Activated naive CD4-positive, alpha-beta T cell treated with anti-CD3 and anti-CD28 coated beads, Interleukin-2, amount 10 ng/mL, durations not matched to agents 7 days and 5 days (primary cell): ENCODE measurements at places on chromosomes 5 and 9.

DNA sequence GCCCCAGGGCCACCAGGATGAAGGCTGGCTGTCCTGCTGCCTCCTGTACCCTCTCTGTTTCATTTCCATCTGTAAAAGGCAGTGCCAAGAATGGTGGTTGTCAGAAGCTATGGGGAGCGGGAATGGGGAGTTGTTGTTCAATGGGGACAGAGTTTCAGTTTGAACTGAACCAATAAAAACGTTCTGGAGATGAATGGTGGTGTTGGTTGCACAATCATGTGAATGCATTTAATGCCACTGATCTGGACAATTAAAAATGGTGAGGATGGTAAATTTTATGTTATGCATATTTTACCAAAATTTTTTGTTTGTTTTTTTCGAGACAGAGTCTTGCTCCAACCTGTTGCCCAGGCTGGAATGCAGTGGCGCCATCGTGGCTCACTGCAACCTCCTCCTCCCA lies 58.1 kb downstream of the PTPDC1 start:
- H3K4me3 ChIP-seq, result no peak overlapping the region
- H3K27ac ChIP-seq, result no peak overlapping the region
- no peaks in the 10 kb centered on the region for H3K4me1 ChIP-seq
- DNase-seq, result no peak

GRCh38 chr5:157198277-157198986 lies 17.8 kb downstream of the ITK start:
- H3K4me3 ChIP-seq, result peak overlapping the region; percentile 39
- H3K36me3 ChIP-seq, result peaks cover 87% of the 10 kb centered on the region
- DNase-seq, result peak; percentile 52
- peaks cover 99% of the 10 kb centered on the region for H3K4me1 ChIP-seq

- H3K4me3 ChIP-seq, result no peak overlapping the region
- H3K4me1 ChIP-seq, result no peaks in the 10 kb centered on the region
- H3K27ac ChIP-seq, result no peak overlapping the region
- peaks cover 8% of the 10 kb centered on the region for H3K27me3 ChIP-seq
Observed at GRCh38 chr9:19782005-19782404, 6.8 kb downstream of the SLC24A2 start.

DNA sequence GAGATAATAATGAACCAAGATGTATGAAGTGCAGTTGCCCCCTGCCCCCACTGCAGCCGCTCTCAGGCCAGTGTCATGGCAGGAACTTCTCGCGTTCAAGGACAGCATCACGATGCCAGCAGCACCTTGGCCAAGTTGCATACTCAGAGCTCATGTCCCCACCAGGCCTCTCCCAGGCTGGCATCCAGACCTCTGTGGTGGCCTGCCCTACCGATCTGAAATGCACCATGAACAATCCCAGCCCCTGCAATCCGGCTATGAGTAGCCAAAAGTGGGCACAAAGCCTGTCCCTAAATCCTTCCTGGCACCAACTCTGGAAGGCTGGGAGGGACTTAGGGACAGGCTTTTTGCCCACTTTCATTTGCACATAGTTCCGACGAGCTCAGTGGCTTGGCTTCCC lies 140.9 kb downstream of the PAX5 start:
- H3K36me3 ChIP-seq, result no peaks in the 10 kb centered on the region
- no peak overlapping the region for H3K27ac ChIP-seq
- H3K4me1 ChIP-seq, result no peaks in the 10 kb centered on the region
- no peak for DNase-seq

GRCh38 chr9:120715389-120715924 lies 1.2 kb upstream of the MEGF9 start:
- peaks cover 38% of the 10 kb centered on the region for H3K4me1 ChIP-seq
- no peaks in the 10 kb centered on the region for H3K36me3 ChIP-seq
- H3K27me3 ChIP-seq, result peaks cover under 1% of the 10 kb centered on the region
- peak overlapping the region; percentile 80 for H3K4me3 ChIP-seq

- H3K4me3 ChIP-seq, result no peak overlapping the region
- H3K27me3 ChIP-seq, result peaks cover 8% of the 10 kb centered on the region
- DNase-seq, result no peak
Observed at GRCh38 chr9:113922160-113922559, 46.1 kb downstream of the ZNF618 start.

GRCh38 chr5:172902497-172903472 lies 56.4 kb upstream of the RPL26L1 start:
- peaks cover 7% of the 10 kb centered on the region for H3K36me3 ChIP-seq
- H3K27me3 ChIP-seq, result no peaks in the 10 kb centered on the region
- DNase-seq, result no peak
- H3K4me1 ChIP-seq, result peaks cover 4% of the 10 kb centered on the region
- no peak overlapping the region for H3K27ac ChIP-seq

DNA sequence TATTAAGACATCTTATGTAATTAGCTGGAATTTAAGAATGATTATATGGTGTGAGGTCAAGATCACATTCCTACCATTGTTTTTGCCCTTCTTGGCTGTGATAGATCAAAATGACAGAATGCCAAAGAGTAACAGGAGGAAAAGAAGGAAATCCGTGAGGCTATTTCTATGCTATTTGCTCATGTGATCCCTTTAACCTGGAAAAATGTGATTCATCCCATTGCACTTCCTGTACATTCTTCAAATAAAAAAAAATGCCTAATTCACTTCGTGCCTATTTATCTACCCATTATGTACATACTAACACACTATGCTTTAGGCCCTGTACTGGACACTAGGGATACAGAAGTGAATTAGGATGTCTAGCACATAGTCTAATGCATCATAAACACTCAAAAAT lies 154.1 kb upstream of the PAPPA start:
- no peaks in the 10 kb centered on the region for H3K27me3 ChIP-seq
- no peaks in the 10 kb centered on the region for H3K4me1 ChIP-seq
- no peak overlapping the region for H3K27ac ChIP-seq
- H3K4me3 ChIP-seq, result no peak overlapping the region
- no peak for DNase-seq
- H3K36me3 ChIP-seq, result no peaks in the 10 kb centered on the region

GRCh38 chr5:3249401-3249800 lies 346.2 kb upstream of the IRX1 start:
- DNase-seq, result no peak
- no peak overlapping the region for H3K4me3 ChIP-seq
- H3K4me1 ChIP-seq, result no peaks in the 10 kb centered on the region
- no peaks in the 10 kb centered on the region for H3K27me3 ChIP-seq

DNA sequence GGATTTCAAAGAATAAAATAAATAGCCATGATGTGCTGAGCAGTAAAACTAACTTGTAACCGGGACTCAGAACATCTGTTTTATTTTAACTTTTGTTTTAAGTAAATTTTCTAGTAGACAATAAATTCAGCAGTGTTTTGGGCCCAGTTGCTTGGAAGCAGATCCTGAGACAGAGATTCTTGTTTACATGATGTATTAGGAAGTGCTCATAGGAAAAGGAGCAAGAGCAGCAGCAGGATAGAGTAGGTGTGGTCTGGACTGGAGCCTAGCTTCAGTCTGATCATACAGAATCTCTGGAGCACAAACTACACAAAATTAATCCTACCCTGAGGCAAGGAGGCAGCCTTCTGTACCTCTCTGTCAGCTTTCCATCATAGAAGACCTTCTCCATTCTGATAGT lies 139.2 kb upstream of the CCNH start:
- no peaks in the 10 kb centered on the region for H3K36me3 ChIP-seq
- no peaks in the 10 kb centered on the region for H3K4me1 ChIP-seq
- no peak overlapping the region for H3K4me3 ChIP-seq
- H3K27ac ChIP-seq, result no peak overlapping the region
- no peak for DNase-seq
- H3K27me3 ChIP-seq, result no peaks in the 10 kb centered on the region

- no peak for DNase-seq
- H3K27me3 ChIP-seq, result no peaks in the 10 kb centered on the region
- no peak overlapping the region for H3K4me3 ChIP-seq
- H3K36me3 ChIP-seq, result no peaks in the 10 kb centered on the region
Observed at GRCh38 chr5:159628703-159629102, 287.6 kb upstream of the ADRA1B start.

GRCh38 chr5:174235221-174236011 lies 189.9 kb downstream of the NSG2 start:
- H3K4me1 ChIP-seq, result no peaks in the 10 kb centered on the region
- no peak overlapping the region for H3K27ac ChIP-seq
- H3K27me3 ChIP-seq, result no peaks in the 10 kb centered on the region
- H3K4me3 ChIP-seq, result no peak overlapping the region
- no peak for DNase-seq

DNA sequence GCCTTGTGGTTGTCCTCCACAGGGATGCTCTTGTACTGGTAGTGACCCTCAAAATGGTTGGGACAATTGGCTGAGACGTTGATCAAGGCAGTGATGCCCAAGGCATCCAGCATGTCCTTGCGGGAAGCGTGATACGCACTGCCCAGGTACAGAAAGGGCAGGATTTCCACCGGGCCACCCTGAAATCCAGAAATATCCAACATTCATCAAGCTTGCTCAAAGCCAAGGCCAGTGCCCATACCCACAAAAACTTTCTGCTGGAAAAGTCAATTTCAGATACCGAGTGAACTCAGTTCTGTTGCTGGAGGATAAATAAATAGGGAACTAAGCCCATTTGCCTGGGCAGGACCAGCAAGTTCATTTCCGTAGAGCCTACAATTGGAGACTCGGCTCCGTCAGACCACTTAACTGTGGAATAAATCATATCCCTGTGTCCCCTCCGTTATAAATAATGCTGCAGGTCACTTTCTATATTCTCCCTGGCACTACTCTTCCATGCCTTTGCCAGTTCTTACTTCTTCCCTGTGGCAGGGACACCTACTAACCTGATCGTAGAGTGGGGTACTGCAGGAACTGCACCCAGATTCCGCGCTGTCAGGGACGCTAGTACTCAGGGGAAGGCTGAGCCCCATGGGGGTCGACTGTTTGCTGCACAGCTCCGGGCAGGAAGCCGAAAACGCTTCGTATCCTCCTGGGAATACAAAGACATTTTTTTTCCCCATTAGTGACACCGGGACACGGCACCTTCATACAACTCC lies 1.2 kb downstream of the DUSP1 start:
- DNase-seq, result no peak
- peaks cover 14% of the 10 kb centered on the region for H3K36me3 ChIP-seq
- peak overlapping the region; percentile 68 for H3K4me3 ChIP-seq
- H3K27me3 ChIP-seq, result no peaks in the 10 kb centered on the region

GRCh38 chr5:109524555-109524954 lies 114.8 kb upstream of the PJA2 start:
- no peaks in the 10 kb centered on the region for H3K36me3 ChIP-seq
- DNase-seq, result no peak
- H3K4me1 ChIP-seq, result no peaks in the 10 kb centered on the region
- H3K27ac ChIP-seq, result no peak overlapping the region
- no peaks in the 10 kb centered on the region for H3K27me3 ChIP-seq

- DNase-seq, result no peak
- H3K4me3 ChIP-seq, result no peak overlapping the region
- no peaks in the 10 kb centered on the region for H3K27me3 ChIP-seq
- no peak overlapping the region for H3K27ac ChIP-seq
Observed at GRCh38 chr5:34564710-34565235, 91.4 kb upstream of the RAI14 start.

- H3K27me3 ChIP-seq, result no peaks in the 10 kb centered on the region
- no peaks in the 10 kb centered on the region for H3K36me3 ChIP-seq
- DNase-seq, result no peak
- peaks cover 22% of the 10 kb centered on the region for H3K4me1 ChIP-seq
Observed at GRCh38 chr5:40665635-40666298, 13.9 kb upstream of the PTGER4 start.

GRCh38 chr5:132797651-132798050 lies 15.5 kb upstream of the SOWAHA start:
- H3K27me3 ChIP-seq, result peaks cover 76% of the 10 kb centered on the region
- H3K4me1 ChIP-seq, result no peaks in the 10 kb centered on the region
- no peaks in the 10 kb centered on the region for H3K36me3 ChIP-seq
